NCI-H1048 (cell line): ENCODE measurements at places on chromosomes 12 and 14.
A peak's percentile ranks its signal among the peaks of the same experiment; 100 is the strongest.

- no peak for DNase-seq
These were observed 100.8 kb downstream of the TMTC3 start for GRCh38 chr12:88242939-88243338.

- no peak for DNase-seq
These were observed 25.2 kb downstream of the HAL start for GRCh38 chr12:95970905-95971304.

DNA sequence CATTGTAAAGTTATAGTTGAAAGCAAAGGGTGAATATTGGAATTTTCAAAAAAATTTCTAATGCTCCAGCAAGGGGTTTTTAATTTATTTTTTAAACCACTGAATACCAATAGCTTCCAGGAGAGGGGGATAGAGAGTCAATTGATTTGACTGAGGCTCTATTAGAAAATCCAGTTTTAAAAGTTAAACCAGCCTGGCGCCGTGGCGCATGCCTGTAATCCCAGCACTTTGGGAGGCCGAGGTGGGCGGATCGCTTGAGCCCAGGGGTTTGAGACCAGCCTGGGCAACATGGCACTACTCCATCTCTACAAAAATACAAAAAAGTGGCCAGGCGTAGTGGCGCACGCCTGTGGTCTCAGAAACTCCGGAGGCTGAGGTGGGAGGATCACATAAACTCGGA lies 150.1 kb downstream of the SLC38A4 start:
- peak; percentile 33 for DNase-seq

DNA sequence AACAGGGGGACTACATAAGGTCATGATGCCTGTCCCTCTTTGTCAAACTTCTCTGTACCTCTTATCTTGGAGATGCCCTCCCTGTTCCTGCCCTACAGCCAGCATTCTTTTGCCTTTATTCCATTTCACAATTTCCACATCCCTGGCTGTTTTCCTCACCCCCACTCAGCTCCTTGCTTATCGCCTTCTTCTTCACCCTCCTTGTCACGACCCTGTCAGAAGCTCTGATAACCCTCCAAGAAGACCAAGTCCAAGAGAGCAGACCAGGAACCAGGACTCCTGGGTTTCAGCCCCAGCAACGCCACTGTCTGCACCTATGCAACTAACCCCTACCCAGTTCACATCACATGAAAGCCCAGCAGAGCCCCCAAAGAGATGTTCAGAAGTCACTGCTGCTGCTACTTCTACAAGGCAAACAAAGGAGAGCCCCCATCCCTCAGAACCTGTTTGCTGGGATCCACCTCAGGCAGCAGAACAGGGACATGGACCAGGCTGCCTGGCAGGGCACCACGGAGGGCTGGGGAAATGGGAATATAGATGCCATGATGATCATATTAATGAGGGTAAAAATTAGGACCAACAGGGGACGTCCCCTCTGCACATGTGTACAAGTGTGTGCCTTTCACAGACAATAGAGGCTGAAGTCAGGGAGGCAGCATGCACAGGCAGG lies 92.8 kb downstream of the SINHCAF start:
- no peak for DNase-seq

DNA sequence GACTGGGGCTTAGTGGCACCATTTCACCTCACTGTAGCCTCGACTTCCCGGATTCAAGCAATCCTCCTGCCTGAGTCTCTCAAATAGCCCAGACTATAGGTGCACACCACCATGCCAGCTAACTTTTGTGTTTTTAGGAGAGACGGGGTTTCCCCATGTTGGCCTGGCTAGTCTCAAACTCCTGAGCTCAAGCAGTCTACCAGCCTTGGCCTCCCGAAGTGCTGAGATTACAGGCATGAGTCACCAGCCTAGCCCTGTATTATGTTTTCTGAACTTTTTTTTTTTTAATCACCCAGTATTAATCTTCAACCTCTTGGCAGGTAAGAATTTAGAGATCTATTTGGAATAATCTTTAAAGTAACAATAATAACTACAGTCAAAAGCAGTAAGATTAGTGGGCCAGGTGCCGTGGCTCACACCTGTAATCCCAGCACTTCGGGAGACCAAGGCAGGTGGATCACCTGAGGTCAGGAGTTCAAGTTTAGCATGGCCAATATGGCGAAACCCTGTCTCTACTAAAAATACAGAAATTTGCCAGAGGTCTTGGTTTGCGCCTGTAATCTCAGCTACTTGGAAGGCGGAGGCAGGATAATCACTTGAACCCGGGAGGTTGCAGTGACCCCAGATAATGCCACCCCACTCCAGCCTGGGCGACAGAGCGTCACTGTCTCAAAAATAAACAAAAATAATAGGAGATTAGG lies 8.6 kb downstream of the NANOG start:
- no peak for DNase-seq

DNA sequence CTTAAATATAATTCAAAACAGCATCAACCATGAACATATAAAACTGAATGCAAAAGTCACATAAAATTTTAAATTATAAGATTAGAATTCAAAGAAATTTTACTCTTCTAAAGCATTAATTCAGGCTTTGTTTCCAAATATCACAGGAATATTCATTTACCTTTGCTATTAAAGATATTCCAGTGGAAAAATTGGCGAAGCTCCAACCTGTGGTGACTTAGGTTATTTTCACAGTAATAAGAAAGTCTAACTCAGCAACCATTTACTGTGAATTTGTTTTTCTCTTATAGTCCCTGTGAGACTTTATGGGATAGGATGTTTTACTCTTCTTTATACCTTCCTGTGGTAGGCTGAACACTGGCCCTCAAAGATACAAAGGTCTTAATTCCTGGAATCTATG lies 3.2 kb downstream of the WDR89 start:
- DNase-seq, result no peak

DNA sequence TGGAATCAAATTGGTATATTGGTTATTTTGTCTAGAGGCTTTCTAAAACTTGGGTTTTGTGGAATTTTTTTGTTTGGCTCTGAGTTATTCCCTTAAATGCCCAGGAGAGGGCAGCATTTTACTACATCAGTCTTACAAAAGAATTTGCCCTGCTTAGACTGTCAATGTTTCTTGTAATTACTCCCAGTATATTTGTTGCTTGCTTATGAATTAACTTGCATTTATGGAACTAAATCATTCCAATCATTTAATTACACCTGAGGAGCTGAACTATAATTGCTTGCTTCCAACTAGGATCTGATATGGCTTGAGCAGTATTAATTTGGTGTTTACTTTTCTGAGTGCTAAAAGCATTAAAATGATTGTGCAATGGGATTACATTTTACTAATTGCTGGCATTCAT lies 48.7 kb downstream of the MIPOL1 start:
- peak; percentile 28 for DNase-seq

DNA sequence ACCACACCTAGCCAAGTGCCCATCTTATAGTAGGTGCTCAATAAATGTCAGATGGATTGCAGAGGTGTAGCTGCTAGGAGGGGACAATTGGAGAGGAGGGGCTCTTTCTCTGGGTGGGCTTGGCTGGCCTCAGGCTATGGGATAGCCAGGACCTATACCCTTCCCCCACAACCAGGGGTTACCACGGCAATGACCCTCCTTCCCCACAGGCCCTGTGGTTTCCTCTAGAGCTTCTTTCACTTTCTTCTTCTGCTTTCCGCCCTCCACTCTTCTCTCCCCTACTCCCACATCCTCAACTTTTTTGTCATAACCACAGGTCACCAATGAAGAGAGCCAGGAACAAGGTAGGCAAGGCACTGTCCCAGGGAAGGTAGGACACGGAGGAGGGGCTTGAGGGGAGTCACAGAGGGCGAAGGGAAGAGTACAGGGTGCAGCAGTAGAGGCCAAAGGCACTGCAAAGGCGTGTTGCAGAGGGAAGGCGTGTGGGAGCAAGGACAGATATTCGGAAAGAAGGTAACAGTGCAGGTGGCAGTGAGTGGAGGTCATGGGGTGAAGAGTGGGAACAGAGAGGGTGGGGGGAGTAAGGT lies 1.9 kb upstream of the ITGB7 start:
- DNase-seq, result no peak

DNA sequence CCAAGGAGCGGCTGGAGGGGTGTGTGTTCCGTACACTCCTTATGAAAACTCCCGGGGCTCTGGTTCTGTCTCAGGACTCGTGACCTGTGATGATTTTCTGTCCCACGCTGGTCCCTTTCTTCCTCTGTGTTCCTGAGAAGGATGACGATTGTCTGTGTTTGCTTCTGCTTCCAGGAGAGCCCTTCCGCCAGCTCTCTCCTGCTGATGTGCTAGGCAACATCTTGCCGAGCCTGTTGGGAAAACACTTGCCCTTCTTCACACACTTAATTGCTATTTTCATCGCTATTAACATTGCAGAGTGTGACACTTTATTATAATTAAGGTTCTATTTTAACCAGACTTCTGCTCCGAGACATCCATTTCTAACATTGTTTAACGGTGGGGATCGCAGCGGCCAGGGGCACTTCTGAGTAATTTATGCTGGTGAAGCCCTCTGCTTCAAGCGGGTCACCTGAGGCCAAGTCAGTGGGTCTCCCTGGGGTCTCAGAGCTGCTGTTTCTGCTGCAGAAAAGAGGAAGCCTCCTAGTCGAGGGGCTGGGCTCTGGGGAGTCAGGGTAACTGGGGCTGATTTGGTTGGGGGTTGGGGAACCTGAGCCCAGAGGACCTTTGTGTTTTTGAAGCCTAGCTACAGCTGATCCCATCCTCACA lies 88.6 kb downstream of the PRMT8 start:
- no peak for DNase-seq

DNA sequence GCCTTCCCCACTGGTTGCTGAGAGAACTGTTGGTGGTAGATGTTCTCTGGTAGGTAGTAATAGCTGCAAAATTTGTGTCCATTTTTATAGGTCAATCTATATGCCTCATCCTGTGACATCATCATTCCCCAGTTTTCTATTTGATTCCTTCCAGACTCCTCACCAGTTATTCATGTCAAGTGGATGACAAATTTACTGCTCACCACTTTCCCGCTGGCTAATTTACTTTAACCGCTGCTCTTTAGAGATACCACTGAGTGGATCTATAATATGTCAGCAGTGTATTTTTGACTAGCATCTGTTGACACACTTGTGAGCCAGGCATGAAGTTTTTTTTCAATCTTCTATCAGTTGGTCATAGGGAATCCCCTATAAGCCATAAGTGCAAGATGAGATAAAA lies 24.6 kb downstream of the GPR65 start:
- no peak for DNase-seq

DNA sequence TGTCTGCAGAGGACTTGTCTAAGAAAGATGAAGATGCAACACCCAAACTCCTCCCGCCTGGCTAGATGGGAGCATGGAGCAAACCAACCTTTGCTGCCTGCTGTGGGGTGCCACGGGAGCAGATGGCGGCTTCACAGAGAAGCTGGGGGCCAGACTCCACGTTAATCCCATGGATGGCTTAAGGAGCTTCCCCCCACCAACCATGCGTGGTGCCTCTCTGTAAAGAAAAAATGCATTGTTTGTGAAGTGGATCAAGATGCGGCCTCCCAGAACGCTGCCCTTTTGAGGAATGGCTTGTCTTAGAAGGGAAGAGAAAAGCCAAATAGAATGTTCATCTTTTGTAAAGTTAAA lies 15.6 kb downstream of the MVK start:
- no peak for DNase-seq
